ENCODE measurements at places on chromosomes 4 and X.

DNA sequence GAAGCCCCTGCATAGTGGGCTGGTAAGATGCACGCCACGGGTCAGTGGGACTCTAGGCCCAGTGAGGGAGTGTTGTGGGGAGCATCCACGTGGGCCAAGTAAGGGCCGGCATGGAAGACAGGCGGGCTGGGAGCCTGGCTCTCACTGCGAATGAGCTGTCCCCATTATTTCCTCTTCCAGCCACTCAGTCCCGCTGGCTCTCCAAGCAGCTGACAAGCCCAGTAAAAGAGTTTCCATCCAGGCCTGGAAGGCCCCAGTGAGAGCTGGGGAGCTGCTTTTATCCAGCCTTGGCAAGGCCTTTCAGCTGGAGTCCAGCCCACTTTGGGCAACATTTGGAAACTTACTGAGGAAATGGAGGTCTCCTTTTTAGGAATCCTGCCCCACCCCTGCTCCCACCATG, 24.9 kb downstream of the APLN start:
- no peak for DNase-seq

GRCh38 chrX:111262086-111262485, 8.2 kb downstream of the CAPN6 start:
- DNase-seq: no peak

DNA sequence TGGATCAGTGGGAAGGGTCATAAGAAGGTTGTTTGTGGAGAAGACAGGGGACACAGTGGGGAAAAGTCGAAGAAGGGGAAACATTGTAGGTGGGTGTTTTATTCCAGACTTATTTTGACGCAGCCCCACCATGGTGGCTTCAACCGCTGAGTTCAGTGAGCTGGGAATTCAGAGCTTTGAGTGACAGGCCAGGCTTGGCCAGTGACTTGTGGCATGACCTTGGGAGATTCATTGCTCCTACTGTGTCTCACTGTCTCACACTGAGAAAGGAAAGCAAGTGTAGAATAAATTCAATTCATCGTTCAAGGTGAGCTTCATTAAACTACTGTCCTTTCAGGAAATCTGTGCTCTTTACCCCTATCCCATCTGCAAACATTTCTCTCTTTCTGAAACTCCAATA, 47.4 kb upstream of the SOD3 start:
- DNase-seq: no peak

- DNase-seq: no peak
Measured at GRCh38 chrX:103446665-103447302, 70.4 kb downstream of the BEX3 start.

DNA sequence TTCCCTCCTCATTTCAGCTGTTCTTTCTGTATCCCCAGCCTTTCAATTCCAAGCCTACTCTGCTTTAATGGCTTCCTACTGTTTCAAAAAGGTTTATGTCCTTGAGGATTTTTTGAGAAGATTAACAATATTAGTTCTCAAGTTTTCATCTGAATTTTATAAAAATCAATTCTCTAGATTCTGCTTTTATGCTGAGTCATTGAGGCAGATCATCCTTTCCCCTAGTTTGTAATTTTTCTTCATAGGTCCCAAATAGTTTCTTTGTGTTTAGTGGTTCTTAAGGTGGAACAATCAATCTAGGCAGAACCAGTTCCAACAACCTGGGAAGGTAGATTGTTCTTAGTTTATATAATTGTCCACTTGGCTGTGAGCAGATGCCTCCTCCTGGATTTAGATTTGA, 100.1 kb upstream of the NAP1L5 start:
- DNase-seq: no peak

GRCh38 chr4:141810712-141811375, 174.5 kb downstream of the IL15 start:
- no peak for DNase-seq

- DNase-seq: no peak
Measured at GRCh38 chr4:128220286-128221235, 67.1 kb downstream of the PGRMC2 start.

DNA sequence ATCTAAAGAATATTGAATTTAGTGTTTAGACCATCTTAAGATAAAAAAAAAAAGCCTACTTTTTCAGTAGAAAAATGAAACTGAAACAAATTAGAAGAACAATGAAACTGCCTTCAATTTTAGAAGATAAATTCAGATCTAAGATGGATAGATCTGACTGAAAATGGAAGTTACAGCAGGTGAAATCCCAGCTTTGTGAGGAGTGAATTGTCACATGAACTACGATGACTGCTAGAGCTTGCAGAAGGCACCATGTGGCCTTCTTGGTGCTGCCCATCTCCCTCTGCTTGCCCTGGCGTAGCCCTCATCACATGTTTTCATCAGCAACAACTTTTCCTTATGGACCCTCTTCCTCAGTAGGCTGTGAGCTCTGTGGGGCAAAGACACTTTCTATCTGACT, 51.4 kb upstream of the EMCN start:
- DNase-seq: no peak

GRCh38 chr4:112550728-112551127, 34.7 kb upstream of the NEUROG2 start:
- no peak for DNase-seq

- no peak for DNase-seq
Measured at GRCh38 chr4:140706276-140706625, 49.9 kb downstream of the TBC1D9 start.

DNA sequence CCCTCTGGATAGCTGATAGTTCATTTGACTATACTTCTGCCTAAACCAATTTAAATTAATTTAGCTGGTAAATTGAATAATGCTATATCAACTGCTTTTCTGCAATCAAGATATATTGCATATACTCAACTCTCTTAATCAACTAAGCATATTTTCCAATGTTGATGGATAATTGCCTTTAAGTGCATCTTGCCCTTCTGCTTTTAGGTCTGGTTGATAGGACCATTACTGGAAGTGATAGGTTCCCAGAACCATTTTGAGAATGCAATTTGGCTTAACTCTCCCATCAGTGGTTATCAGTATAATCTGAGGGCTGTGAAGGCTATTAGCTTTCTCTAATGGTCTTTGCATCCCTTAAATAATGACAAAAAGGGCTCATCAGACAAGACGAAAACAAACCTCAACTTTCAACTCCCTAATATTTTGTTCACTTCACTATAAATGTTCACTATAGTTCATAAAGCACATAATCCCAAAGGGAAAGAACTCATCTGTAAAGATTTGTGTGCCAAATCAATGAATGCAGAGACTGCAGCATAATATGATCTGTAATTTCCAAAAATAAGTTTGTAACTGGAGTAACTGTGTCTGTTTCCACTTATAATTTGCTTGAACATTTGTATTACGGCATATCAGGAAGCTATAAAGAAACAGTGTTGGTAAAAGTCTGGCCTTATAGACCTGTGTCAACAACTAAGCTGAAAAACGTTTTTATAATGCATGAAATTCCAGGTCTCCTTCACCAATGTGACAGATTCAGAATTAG, 273.6 kb downstream of the FBXO8 start:
- no peak for DNase-seq

DNA sequence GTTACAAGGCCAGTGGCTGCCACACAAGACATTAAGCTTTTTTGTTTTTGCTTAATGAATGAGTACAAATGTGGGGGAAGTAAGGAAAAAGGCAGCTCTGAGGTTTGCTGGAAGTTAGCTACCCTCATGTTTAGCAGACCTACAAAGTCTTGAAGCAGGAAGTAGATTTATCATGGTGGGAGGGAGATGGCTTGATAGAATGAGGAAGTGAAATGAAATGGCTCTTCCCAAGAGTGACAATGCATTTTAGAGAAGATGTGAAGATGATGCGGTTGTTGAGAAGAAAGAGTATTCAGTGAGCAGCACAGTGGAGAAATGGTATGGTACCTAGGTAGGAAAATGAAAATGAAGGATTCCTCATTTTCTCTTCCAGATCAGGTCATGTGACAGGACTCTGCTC, 108.0 kb downstream of the SLIT2 start:
- DNase-seq: no peak

DNA sequence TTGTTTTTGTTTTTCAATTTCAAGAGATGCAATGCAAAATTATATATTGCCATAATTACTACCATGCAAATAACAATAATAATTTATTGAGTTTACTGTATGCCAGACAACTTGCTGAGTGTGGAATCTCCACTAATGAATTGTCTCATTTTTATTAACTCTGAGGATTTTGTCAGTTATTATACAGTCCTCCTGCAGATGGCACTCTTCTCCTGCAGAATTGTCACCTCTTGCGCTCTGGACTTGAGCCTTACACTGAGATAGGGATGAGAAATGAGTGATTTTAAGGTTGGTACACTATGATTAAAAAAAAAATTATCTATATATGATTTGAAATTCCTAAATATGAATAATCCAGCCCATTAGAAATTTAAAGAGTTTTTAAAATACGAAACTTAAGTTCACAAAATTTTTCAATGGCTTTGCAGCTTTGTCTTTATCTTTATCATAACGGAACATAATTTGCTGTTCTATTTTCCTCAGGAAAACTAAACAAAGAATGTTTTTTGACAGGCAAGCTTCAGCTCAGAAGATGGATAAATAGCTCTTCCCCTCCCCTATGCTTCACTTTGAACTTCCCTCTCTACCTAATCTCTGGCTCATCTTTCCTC, 12.7 kb upstream of the PAQR3 start:
- no peak for DNase-seq

DNA sequence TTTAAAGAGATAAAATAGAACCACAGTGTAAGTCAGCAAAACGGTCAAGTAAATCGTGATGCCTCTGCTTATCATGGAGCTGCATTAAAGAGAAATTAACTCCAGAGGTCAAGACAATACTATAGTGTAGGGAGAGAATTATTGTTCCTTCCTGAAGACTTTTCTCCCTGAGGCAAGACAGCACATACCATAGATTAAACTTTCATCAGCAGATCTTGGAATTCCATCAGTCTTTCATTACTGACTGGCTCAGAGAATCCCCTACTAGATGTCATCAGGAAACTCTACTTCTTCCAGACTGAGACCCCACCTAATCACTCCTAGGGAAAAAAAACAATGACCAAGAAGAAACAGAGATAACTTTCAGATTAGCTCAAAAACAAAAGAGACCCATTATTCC, 131.3 kb downstream of the NSUN7 start:
- no peak for DNase-seq

GRCh38 chrX:39196192-39197102, 395.2 kb downstream of the MID1IP1 start:
- peak; percentile 67 for DNase-seq

Measured in activated T-cell treated with anti-CD3 and anti-CD28 coated beads, Interleukin-2, amount 50 U/mL, for 48 hours (primary cell).